ENCODE measurements at places on chromosomes 3 and 15.

GRCh38 chr3:35638251-35638979 is 910 bp upstream of the ARPP21 start:
- H3K36me3 ChIP-seq = no peaks in the 10 kb centered on the region
- H3K4me3 ChIP-seq = no peak overlapping the region
- peaks cover 12% of the 10 kb centered on the region for H3K27me3 ChIP-seq
- H3K4me1 ChIP-seq = peaks cover 12% of the 10 kb centered on the region

GRCh38 chr3:48855681-48856447 is 8.2 kb upstream of the PRKAR2A start:
- no peak overlapping the region for H3K4me3 ChIP-seq
- no peak overlapping the region for H3K27ac ChIP-seq
- no peak for DNase-seq
- H3K36me3 ChIP-seq = peaks cover 7% of the 10 kb centered on the region
- H3K4me1 ChIP-seq = no peaks in the 10 kb centered on the region
- no peaks in the 10 kb centered on the region for H3K27me3 ChIP-seq

DNA sequence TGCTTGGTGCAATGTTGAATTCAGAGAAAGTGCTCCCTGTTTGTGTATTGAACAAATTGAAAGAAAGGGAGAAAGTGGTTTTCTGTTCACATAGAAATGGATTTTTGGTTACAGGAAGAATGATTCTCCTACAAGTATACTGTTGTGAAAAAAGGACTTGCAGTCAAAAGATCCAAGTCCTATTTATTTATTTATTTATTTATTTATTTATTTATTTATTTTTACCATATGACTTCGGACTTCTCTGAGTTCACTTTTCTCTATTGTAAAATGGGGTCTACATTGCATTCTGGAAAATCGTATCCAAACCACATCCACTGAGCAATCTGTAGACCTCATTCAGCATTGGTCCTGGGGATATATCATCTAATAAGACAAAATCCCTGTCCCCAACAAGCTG is 46.1 kb downstream of the STARD5 start:
- H3K27me3 ChIP-seq = no peaks in the 10 kb centered on the region
- peaks cover 31% of the 10 kb centered on the region for H3K4me1 ChIP-seq
- no peak overlapping the region for H3K27ac ChIP-seq
- DNase-seq = no peak
- no peak overlapping the region for H3K4me3 ChIP-seq
- no peaks in the 10 kb centered on the region for H3K36me3 ChIP-seq

GRCh38 chr3:24578324-24578723 is 83.7 kb upstream of the THRB start:
- no peak for DNase-seq
- no peaks in the 10 kb centered on the region for H3K27me3 ChIP-seq
- H3K27ac ChIP-seq = no peak overlapping the region
- no peak overlapping the region for H3K4me3 ChIP-seq
- no peaks in the 10 kb centered on the region for H3K4me1 ChIP-seq
- H3K36me3 ChIP-seq = no peaks in the 10 kb centered on the region

- no peak overlapping the region for H3K27ac ChIP-seq
- H3K27me3 ChIP-seq = no peaks in the 10 kb centered on the region
- H3K4me3 ChIP-seq = no peak overlapping the region
- H3K36me3 ChIP-seq = no peaks in the 10 kb centered on the region
Measured at GRCh38 chr3:36874424-36874823, 70.4 kb downstream of the TRANK1 start.

GRCh38 chr3:171727288-171727687 is 83.0 kb downstream of the PLD1 start:
- H3K4me1 ChIP-seq = no peaks in the 10 kb centered on the region
- no peak overlapping the region for H3K4me3 ChIP-seq
- no peaks in the 10 kb centered on the region for H3K27me3 ChIP-seq
- DNase-seq = no peak
- peaks cover 3% of the 10 kb centered on the region for H3K36me3 ChIP-seq

- H3K27ac ChIP-seq = no peak within 1 kb of the TSS
- DNase-seq = no peak
- H3K27me3 ChIP-seq = no peaks in the 10 kb centered on the region
- H3K4me1 ChIP-seq = no peaks in the 10 kb centered on the region
Measured at GRCh38 chr3:108822123-108822897, at the start of gene TRAT1. Gene TRAT1 (plus strand): TSS chr3:108822786. CDS start chr3:108822928, 142 bp downstream.

DNA sequence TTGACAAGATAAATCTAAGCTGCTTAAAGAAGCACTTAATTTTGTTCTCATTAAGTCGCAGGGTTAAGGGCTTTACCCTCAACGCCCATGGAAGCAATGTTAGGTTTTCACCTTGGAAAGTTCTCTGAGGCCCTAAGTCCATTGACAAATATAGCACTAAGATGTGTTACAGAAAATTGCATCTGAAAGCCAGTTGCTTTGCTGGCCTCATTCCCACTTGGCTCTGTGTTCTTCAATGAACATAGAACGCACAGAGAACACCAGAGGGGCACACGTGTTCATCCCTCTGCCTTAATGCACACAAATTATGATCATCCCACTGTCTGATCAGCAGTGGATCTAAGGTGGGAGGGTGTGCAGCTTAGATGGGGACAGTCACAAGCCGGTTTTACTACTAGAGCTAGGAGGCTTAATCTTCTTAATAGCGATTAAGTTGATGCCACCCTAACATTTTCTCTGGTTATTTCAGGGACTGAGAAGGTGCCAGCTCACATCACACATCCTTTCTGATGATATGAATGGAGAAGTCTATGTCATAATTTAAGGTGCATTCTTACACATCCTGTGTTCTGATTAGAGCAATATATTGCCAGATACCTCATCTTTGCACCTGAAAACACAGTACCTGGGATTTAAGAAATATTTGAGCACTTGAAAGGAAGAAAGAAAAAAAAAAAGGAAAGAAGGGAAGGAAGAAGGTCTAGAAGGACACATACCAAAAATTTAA is 224.4 kb upstream of the ICE2 start:
- H3K36me3 ChIP-seq = no peaks in the 10 kb centered on the region
- peak; percentile 25 for DNase-seq
- H3K27ac ChIP-seq = no peak overlapping the region
- no peaks in the 10 kb centered on the region for H3K4me1 ChIP-seq
- H3K4me3 ChIP-seq = no peak overlapping the region
- H3K27me3 ChIP-seq = no peaks in the 10 kb centered on the region

- H3K4me3 ChIP-seq = no peak overlapping the region
- H3K27me3 ChIP-seq = no peaks in the 10 kb centered on the region
- no peak overlapping the region for H3K27ac ChIP-seq
- peaks cover 36% of the 10 kb centered on the region for H3K36me3 ChIP-seq
- no peaks in the 10 kb centered on the region for H3K4me1 ChIP-seq
Measured at GRCh38 chr3:11363715-11364114, 91.5 kb downstream of the ATG7 start.

DNA sequence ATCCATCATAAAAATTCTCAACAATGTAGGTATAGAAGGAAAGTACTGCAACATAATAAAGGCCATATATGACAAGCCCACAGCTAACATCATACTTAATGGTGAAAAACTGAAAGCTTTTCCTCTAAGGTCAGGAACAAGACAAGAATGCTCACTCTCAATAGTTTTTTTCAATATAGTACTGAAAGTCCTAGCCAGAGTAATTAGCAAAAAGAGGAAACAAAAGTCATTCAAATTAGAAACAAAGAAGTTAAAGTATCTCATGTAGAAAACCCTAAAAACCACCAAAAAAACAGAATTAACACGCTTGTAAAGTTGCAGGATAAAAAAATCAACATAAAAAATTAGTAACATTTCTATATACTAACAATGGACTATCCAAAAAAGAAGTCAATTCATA is 61.8 kb downstream of the MYH15 start:
- no peak overlapping the region for H3K27ac ChIP-seq
- no peaks in the 10 kb centered on the region for H3K36me3 ChIP-seq
- no peaks in the 10 kb centered on the region for H3K4me1 ChIP-seq
- no peaks in the 10 kb centered on the region for H3K27me3 ChIP-seq
- no peak overlapping the region for H3K4me3 ChIP-seq

DNA sequence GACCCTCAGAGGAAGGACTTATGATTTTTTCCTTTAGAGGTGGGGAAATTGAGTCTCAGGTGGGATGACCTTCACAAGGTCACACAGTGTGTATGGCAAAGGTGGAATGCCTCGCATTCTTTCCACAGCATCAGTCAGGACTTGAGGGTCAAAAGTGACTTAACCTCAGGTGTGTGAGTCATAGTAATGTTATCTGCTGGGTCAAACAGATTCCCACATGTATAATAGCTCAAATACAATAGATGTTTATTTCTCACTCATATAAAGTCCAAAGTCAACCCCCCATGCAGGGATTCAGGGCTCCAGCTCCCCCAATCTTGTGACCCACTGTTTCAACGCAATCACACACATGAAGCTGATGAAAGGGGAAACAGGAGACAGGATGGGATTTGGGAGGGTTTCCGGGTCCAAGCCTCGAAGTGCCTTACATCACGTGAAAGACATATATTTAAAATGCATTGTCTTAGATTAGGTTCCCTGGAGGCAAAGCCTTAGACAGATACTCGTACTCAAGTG is 34.0 kb upstream of the CCDC174 start:
- H3K27ac ChIP-seq = no peak overlapping the region
- H3K36me3 ChIP-seq = no peaks in the 10 kb centered on the region
- H3K4me3 ChIP-seq = no peak overlapping the region

GRCh38 chr15:35089551-35089950 is 4.5 kb upstream of the NANOGP8 start:
- H3K27ac ChIP-seq = no peak overlapping the region
- H3K27me3 ChIP-seq = no peaks in the 10 kb centered on the region
- no peak overlapping the region for H3K4me3 ChIP-seq
- no peaks in the 10 kb centered on the region for H3K4me1 ChIP-seq
- H3K36me3 ChIP-seq = no peaks in the 10 kb centered on the region
- no peak for DNase-seq

GRCh38 chr3:73813291-73813690 is 188.6 kb upstream of the PDZRN3 start:
- no peaks in the 10 kb centered on the region for H3K27me3 ChIP-seq
- H3K36me3 ChIP-seq = no peaks in the 10 kb centered on the region
- DNase-seq = no peak

GRCh38 chr3:153137626-153138025 is 24.4 kb upstream of the RAP2B start:
- H3K4me3 ChIP-seq = no peak overlapping the region
- peaks cover 6% of the 10 kb centered on the region for H3K4me1 ChIP-seq
- peak overlapping the region; percentile 77 for H3K27ac ChIP-seq
- H3K27me3 ChIP-seq = no peaks in the 10 kb centered on the region

- DNase-seq = peak; percentile 7
- no peaks in the 10 kb centered on the region for H3K27me3 ChIP-seq
- no peak overlapping the region for H3K4me3 ChIP-seq
- no peaks in the 10 kb centered on the region for H3K4me1 ChIP-seq
Measured at GRCh38 chr15:61141497-61142125, 87.5 kb downstream of the RORA start.

GRCh38 chr3:34132069-34132692 is 333.8 kb downstream of the PDCD6IP start:
- no peak overlapping the region for H3K27ac ChIP-seq
- no peak overlapping the region for H3K4me3 ChIP-seq
- no peaks in the 10 kb centered on the region for H3K36me3 ChIP-seq
- no peaks in the 10 kb centered on the region for H3K4me1 ChIP-seq
- no peak for DNase-seq

All from thyroid gland (tissue), 4 donors.